ENCODE measurements at places on chromosomes 5 and 9.
A peak's percentile ranks its signal among the peaks of the same experiment; 100 is the strongest.

GRCh38 chr5:179269781-179270543, 75.3 kb downstream of the ADAMTS2 start:
- DNase-seq, result no peak

GRCh38 chr5:1565737-1566734, 42.3 kb upstream of the LPCAT1 start:
- DNase-seq, result no peak

- no peak for DNase-seq
Measured at GRCh38 chr5:178993955-178994579, 1.1 kb downstream of the GRM6 start.

DNA sequence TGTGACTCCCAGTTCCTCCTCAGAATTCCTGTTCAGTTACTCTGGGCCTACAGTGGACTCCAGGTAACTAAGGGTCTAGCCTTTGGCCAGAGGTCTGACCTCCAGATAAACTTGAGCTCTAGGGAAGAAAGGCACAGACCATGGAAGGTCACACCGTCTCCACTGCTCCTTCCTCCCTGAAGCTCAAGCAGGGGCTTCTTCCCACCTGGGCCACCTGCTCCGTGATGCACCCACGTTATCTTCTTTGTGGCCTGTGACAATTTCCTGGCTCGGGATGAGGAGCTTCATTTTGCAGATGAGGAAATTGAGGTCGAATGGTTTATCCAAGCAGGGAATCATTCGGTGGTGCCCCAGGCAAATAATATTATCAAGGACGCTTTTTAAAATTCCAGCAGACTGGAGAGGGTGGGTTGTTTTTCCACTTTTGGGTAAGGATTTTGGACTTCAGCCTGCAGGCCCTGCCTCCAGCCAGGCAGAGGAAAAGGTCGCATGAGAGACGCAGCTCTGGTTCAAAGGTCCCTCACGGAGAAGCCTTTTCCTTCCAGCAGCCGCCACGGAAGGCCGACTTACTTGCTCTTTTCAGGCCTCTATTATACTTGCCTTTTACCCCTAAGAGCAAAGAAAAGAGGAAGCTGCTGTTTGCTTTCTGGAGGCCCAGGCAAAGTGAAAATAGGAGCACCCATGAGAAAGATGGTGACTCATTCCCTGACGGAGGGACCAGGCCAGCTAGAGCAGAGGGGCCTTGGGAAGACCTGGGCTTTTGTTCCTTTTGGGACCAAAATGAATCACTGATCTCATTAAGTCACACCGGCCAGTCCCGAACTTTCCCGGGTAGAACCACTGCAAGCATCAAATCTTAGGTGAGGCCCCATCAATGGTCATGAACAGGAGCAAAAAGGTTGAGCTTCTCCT, 22.8 kb upstream of the DUSP1 start:
- no peak for DNase-seq

DNA sequence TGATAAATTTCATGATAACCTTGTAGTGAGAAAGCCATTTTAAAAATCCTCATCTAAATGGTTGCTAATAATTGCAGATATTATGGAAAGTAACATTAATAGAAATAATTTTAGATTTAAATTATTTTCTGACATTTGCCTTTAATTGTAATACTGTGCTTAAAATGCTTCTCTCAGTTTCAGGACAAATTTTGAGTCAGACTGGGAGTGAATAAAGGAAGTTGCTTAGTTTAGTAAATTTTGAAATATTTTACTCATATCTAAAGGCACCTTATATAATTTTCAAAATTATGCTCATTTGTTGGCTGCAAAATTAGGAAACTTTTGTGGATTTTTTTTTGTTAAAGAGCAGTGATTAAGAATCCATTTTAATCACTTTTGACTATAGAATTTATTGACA, 93.8 kb downstream of the CSNK1G3 start:
- DNase-seq, result no peak

- no peak for DNase-seq
Measured at GRCh38 chr5:5711112-5711511, 288.6 kb downstream of the ICE1 start.

- no peak for DNase-seq
Measured at GRCh38 chr9:4092793-4093709, 206.8 kb downstream of the GLIS3 start.

DNA sequence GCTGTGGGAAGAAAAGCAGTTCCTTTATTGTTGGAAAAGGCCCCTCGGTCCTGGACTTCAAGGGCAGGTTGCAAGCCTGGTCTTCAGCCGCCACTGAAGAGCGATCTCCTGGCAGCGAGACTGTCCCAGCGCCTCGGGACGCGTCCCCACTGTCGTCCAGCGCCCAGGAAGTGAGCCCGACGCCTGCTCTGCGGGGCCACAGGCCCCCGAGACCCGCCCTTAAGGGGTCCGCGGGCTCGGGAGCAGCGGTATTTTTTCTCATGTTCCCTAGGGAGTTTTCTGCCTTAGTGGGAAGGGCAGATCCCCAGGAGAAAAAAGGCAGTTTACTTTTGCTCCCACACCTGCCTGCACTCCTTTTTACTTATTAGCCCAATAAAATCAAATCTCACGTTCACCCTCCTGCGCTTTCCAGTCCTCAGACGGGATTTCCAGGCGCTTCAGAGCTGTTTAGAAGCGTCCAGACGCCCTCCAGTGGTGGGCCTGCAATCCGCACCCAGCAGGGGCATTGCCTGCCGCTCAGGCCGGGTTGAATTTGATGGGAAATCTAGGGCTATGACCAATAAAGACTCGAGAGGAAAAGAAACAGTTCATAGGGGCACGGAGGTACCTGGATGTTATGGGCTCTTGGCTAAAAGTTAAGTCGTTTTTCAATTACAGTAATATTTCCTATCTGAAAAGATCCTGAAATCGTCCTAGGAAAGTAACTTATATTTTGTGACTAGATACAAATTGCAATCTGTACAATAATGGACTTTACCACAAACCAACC, 2.8 kb upstream of the EFNA5 start:
- DNase-seq, result peak; percentile 40

DNA sequence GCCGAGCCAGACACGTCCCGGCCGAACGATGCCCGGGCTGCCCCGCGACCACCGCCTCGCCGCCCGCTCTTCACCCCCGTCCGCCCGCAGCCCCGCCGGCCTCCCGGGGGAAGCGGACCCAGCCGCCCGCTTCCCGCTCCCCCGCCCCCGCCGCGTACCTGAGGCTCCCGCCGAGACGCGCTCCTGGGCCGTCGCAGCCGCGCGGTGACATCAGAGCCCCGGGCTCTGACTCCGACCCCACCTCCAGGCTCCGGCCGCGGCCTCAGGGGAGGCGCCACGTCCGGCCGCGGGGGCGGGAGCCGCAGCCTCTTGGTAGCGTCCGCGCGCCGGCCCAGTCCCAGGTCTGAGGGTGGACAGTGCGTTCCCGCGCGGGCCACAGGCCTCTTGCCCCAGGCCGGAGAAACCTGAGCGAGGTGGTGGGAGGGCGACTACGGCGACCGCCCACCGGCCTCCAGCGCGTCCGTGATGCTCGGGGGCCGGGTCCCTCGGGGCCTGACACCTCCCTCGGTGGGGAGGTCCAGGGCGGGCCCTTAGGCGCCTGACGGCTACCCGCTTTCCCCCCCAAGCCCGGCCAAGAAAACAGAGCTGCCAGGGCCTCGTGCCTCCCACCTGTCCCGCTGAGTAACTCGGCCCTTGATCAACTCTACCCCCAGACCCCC, at the start of gene SHROOM1:
Gene SHROOM1 (minus strand): TSS at position 212 of the 659 bp plus-strand sequence. CDS start 4,507 bp downstream, outside the sequence.
- no peak for DNase-seq

GRCh38 chr5:176185133-176185733, 53.0 kb upstream of the SIMC1 start:
- no peak for DNase-seq

- DNase-seq, result no peak
Measured at GRCh38 chr5:43895876-43896275, 292.9 kb downstream of the NNT start.

DNA sequence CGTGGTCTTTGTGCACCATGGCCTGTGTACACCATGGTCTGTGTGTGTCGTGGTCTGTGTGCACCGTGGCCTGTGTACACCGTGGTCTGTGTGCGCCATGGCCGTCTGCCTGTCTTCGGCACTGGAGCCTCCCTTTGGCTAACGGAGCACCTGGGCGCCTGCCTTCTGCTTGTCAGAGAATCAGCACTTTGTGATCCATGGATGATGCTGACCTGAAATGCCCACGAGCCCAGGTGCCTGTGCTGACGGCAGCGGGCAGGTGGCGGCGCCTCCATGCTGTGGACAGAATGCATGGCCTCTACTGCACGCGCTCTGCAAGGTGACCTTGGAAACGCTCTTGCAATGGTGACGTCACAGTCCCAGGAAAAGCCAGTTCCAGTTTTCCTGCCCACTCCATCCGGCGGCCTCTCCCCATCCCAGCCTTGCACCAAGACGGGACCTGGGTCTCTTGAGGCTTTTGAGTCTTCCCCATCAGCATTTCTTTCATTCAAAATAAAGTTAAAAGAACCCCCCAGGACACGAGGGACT, 14.6 kb downstream of the LCN9 start:
- no peak for DNase-seq

DNA sequence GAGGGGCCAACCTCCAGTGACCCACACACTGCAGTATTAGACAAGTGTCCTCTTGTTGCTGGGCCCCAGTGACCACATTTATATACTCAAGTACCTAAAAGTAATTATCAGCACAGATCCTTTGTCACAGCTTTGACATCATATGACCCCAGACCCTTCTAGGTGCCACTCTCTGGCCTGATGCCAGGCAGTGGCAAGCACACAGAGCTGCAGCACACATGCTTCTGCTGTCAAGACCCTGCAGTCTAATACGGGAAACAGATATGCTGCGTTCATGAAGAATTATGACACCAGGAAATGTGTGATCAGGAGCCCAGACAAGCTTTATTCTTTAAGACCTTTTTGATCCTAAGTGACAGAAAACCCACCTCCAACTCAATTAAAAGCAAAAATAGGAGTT, 63.8 kb upstream of the AFAP1L1 start:
- no peak for DNase-seq

DNA sequence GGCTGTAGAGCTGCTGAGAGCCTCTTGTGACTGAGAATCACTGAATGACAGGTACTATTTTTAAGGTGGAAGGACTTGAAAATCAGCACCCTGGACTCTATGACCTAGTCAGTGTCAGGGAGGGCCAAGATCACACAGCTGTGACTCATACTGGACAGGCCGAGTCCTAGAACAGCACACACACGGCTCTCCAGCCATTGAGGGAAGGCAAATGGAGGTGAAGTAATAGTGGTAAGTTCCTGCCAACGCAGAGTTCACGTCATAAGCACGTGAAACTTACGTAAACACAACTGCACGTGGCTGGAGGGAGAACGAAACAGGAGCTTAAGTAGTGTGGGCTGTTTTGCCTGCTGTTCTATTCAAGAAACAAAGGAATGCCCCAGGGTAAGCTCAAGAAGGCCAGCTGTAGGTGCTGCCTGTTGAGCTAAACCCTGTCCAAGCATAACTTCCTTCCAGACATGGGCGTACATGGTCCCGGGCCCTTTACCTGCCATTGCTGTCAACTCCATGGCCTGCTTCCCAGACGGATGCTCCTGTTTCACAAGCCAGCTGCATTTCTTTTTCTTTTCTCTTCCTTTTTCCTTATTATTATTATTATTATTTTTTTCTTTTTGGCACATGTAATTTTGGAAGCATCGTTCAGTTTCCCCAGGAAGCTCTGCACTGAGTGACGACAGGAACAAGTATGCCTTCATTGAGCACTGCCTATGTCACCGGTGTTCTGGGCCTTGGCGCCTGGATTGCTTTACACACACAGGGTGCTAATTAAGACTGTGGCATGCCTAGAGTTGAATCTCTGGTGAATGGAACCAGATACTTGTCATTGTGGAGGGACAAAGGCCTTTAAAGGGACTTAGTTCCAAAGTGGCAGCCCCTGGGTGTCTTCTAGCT, 10.2 kb upstream of the LCP2 start:
- no peak for DNase-seq

DNA sequence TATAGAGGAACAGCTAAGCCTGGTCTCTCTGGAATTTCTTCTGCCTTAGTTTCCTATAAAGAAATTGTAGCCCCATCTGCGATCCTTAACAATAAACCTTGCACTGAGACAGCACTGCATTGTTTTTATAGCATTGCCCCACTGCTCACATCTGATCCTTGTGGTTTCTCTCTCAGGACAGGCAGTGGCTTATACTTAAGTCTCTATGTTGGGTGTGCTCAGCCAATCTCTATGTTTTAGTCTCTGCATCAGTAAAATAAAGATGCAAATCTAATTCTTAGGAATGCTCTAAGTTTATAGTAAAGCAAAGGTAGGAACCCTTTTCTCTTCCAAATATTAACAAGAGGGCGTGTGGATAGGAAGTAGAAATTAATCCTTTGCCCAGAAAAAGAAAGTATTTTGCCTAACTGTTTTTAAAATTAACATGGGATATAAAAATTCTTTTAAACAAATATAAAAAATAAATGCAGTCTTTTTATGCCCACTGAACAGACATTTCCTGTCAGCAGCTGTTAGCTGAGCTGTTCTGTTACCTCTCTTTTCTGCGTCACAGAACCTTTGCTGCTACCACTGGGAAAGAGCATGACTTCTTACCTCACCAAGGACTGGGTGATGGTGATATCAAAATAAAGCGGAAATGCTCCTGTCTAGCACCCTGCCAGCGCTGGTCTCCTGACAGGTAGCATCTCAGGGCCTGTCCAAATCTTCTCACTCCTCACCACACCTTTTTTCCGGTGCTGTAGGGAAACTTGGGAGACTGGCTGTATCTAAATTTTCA, 29.5 kb downstream of the MRPS27 start:
- DNase-seq, result no peak

GRCh38 chr5:143676802-143677201, 135.2 kb upstream of the HMHB1 start:
- DNase-seq, result no peak

- no peak for DNase-seq
Measured at GRCh38 chr5:59591162-59591561, 302.4 kb downstream of the PDE4D start.

GRCh38 chr9:127598839-127599549, 13.1 kb upstream of the STXBP1 start:
- DNase-seq, result no peak

- DNase-seq, result no peak
Measured at GRCh38 chr5:40045429-40045828, 620.6 kb upstream of the DAB2 start.

GRCh38 chr5:74767579-74767913, 497 bp downstream of the NSA2 start:
- DNase-seq, result no peak

DNA sequence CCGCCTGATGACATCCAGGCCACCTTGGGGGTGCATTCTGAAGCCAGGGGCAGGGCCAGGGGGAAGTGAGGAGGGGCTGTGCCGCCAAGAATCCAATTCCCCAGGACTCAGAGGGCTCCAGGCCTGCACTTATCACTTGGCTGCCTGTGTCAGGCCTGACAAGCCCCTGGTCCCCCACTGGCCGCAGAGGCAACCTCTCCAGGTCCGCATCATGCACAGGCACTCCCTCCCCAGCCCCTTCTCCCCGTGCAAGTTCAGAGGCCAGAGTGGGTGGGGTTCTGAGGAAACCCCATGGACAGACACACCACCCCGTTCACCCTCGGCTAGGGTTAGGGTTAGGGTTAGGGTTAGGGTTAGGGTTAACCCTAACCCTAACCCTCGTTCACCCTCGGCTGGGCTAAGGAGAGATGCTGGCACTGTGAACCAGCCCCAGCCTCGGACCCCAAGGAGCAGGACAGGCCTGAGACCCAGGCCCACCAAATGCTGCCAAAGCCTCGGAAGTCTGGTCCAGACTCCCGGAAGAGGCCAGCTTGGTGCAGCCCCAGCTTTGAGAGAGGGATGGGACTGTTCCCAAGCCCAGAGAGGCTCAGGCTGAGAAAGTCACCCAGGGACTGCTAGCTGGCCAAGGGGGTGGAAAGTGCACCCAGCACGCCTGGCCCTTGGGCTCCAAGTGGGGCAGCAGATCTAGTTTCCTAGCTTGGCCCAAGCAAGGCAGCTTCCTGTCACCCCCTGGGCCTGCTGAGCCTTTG, 4.9 kb downstream of the LCN2 start:
- no peak for DNase-seq

- no peak for DNase-seq
Measured at GRCh38 chr5:62266573-62266972, 39.4 kb upstream of the KIF2A start.
